Left renal cortex interstitium (tissue), 4 donors: ENCODE measurements at places on chromosomes 1 and 21. TPM values are rescaled to one million over a fixed set of nuclear protein-coding genes. Genes with fewer than 3 reads are reported as not detected.

DNA sequence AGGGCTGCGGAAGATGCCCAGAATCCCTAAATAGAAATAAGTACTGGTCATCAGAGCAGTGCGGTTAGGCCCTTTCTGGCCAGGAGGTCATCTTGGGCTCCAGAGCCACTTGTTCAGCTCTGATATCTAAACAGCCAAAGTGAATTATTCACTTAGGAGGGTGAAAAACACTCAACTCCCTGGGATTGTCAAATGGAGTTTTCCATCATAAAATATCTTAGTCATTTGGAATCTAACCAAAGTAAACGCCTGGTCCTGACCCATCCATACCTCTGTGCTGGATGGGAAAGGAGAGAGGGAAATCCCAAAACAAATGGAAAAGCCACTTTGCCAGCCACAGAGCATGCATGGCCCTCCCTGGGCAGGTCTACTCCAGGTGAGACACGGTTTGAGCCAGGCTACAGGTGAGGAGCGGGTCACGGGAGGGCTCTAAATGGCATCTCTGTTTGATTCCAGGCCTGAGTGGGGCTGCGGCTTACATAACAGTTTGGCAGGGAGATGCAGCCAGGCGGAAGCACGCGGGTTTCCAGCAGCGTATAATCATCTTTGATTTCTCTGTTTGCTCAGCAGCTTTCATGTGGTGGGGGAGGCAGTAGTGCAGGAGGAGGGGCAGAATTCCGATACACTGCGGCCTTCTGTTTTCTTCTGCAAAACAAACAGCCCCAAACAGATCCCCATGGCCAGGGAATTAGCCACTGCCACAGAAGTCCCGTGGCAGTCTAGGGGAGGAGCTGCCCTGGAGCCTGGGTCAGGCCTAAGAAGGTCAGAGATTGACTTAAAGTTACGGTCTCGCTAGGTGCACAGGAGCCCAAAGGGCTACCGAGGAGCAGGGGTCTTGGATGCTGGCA, 59.1 kb upstream of the ZNF648 start:
- no peak for DNase-seq

DNA sequence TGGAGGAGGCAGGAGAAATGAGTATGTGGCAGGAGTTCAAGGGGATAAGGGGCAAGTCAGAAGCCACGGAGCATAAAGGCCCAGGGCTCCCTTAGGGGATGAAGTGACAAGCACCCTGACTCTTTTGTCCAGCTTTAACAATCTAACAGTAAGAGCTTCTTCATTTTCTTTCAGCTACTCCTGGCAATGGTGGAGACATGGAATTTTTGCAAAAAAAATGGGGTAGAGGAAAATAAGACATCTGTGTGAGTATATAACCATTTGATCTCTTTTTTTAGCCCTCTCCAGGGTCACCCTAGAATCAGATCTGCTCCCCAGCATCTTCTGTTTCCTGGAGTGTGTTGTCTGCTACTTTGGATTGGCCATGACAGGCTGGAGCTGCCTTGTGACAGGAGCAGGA, 47.1 kb downstream of the ZNF697 start:
- no peak for DNase-seq

DNA sequence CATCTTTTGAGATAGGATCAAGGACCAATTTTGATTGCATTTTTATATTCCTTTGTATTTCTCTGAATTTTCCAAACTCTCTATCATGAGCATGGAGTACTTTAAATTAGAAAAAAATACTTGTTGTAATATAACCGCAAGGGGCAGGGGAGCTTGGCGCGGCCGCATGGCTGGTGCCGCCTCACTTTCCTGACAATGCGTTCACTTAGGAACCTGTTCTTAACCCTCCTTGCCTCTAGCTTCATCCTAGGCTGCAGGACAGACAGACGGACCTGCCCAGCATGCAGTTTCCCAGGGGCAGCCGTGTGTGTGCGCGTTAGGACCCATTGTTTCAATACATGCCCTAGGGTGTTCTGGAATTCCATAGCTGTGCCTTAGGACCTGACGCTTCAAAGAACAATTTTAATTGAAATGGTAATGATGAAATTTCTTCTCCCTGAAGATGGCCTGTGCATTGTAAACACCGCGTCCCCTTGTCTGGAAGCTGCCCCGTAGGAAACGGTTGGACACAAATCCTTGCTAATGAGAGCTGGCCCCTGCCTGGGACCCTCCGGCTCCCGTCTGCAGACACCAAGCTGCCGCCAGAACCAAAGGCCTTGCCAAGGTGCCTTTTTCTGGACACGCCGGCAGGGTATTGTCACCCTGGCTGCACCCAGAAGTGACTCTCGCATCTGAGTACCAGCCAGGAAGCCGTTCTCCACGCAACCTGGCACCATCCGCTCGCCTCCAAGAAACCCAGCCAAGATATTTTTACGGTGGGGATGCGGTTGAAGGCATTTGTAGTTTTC, 466.4 kb downstream of the NPHP4 start:
- DNase-seq, result no peak

DNA sequence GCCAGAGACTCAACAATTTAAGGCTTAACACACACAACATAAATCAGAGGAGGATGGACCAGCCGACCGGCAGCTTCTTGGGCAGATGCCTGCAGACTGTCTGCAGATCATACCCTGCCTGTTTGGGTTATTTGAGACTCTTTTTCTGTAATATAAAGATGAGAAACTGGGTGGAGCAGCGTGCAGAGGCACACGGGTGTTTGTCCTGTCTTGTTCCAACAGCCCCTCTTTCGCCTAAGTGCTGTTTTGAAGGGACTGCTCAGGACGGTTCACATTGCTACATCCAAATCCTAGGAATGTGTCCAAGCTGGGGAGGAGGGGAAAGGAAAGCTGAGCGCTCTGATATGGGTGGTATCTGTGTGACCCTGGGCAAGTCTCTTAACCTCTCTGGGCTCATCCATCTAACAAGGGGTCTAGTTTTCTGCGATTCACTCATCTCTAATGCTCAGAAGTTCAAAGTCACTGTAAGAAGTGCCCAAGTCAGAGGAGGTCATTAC, 149.9 kb downstream of the CLIC6 start:
- no peak for DNase-seq

PAPPA2 gene
- polyA plus RNA-seq, result 50.3 TPM
